ENCODE measurements at places on chromosomes 4 and X. TPM values are rescaled to one million over a fixed set of nuclear protein-coding genes. Genes with fewer than 3 reads are reported as not detected.

Gene FAM53A
- total RNA-seq: 1.6 TPM

DNA sequence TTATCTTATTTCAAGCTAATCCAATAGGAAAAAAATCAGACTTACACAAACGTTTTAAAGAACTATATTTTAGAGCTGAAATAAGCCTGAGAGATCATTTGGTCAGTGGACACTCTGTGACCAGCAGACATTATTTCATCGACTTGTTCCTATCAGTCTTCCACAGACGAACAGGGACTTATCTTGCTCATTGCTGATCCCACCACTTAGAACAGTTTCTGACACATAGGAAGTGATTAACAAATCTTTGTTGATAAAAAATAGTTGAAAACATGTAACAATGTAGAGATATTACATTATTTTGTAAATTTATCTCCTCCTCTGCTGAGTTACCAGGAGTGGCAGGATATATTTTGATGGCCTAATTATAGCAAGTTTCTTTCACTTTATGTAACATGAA is 65.8 kb downstream of the TAPT1 start:
- DNase-seq: no peak
- no peak overlapping the region for H3K4me3 ChIP-seq
- no peak overlapping the region for H3K27ac ChIP-seq
- peaks cover 36% of the 10 kb centered on the region for H3K36me3 ChIP-seq

Gene FGF5
- total RNA-seq: 0.85 TPM

DNA sequence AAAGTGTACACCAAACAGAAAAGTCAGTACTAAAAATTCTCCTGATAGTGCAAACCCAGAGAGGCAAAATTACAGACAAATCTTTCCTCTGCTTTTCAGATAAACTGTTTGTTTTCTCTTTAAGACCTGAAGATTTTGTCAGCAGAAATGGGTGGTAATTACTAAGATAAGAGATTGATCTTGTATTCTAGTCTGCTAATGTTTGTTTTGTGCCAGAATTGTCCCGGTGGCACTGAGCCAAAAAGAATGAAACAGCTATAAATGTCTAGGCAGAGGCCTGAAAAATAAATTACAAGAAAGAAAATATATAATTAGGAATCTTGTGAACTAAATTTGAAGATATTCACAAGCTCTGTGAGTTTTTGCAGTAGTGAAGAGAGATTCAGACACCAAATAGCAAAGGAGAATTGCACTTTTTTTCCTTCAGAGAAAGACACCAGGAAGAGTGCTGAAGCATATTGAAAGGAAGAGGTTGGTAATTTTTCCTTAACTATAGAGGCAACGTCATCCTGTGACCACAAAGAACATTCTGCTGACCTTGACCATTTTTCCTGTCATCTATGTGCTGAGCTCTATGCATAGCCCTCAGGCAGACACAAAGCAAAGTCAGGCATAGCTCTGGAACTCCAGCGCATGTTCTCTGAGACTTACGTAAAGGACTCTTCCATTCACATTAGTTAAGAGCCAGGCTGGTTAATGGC is 314.5 kb upstream of the RASGEF1B start:
- H3K27me3 ChIP-seq: no peaks in the 10 kb centered on the region
- DNase-seq: no peak
- H3K4me1 ChIP-seq: no peaks in the 10 kb centered on the region
- no peaks in the 10 kb centered on the region for H3K36me3 ChIP-seq

Gene MID2
- total RNA-seq: 21.3 TPM

Gene FGB
- 0.77 TPM for total RNA-seq

GRCh38 chr4:24214796-24215195 is 324.9 kb upstream of the PPARGC1A start:
- H3K4me3 ChIP-seq: no peak overlapping the region
- no peak overlapping the region for H3K27ac ChIP-seq
- no peaks in the 10 kb centered on the region for H3K4me1 ChIP-seq
- H3K36me3 ChIP-seq: no peaks in the 10 kb centered on the region

- H3K27me3 ChIP-seq: no peaks in the 10 kb centered on the region
- no peaks in the 10 kb centered on the region for H3K36me3 ChIP-seq
- H3K4me3 ChIP-seq: no peak overlapping the region
- H3K4me1 ChIP-seq: no peaks in the 10 kb centered on the region
- no peak for DNase-seq
Observed at GRCh38 chr4:2175990-2176698, 65.8 kb downstream of the HAUS3 start.

DNA sequence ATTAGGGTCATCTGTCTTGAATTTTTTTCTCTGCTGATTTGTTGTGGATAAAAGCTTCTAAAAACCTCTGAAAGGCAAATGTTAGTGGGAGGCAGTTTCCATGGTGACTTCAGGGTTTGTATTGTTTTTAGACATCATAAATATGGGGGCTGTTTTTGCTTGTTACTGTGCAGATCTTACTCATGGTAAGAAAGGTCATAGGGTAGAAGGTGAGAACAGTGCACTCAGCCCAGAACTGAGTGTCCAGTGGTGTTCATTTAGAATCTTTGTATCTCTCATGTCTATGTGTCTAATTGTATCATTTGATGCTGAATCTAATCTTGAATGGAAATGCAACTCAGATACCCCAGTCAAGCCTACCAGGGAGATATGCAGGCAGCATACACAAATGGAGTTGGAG is 609.8 kb downstream of the ZNF674 start:
- peaks cover 4% of the 10 kb centered on the region for H3K27me3 ChIP-seq
- no peak overlapping the region for H3K27ac ChIP-seq
- H3K4me1 ChIP-seq: no peaks in the 10 kb centered on the region
- H3K4me3 ChIP-seq: no peak overlapping the region
- H3K36me3 ChIP-seq: no peaks in the 10 kb centered on the region

DNA sequence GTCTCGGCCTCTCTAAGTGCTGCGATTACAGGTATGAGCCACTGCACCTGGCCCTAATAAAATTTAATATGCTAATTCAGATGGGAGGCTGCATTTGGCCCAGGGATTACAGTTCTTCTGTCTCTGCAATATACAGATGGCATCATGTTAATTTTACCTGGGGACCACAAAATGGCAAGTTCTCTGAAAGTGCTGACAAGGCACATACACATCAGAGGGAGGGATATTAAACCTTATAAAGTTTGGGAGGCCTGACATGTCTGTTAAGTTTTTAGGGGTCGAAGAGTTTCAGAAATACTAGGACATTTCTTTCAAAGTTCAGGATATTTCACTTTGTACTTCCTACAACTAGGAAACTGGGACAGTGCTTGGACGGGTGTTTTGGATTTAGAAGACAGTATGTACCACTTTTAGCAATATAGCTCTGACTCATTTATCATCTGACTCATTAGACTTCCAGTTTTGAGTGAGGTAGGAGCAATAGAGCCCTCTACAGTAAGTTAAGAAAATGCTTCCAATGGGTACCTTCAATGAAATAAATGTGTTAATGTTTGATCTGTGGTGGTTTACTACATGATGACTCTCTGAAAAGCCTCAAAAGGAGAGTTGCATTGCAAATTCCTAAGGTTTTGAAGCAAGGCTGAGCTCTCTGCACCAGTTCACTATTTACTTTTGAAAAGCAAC is 981.0 kb upstream of the HS3ST1 start:
- no peak overlapping the region for H3K27ac ChIP-seq
- no peak overlapping the region for H3K4me3 ChIP-seq
- no peak for DNase-seq
- H3K4me1 ChIP-seq: no peaks in the 10 kb centered on the region
- H3K27me3 ChIP-seq: no peaks in the 10 kb centered on the region
- H3K36me3 ChIP-seq: no peaks in the 10 kb centered on the region

DNA sequence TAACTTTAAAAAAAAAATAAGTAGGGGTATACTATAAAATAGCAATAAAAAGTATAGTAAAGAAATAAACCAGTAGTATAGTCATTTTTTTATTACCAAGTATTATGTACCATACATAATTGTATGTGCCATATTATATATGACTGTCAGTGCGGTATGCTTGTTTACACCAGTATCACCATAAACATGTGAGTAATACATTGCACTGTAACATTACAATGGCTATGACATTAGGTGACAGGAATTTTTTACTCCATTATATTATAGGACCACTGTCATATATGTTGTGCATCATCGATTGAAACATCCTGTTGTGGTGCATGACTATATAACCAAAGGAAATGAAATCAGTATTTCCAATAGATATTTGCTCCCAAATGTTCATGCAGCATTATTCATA is 176.9 kb upstream of the ARHGAP24 start:
- no peak overlapping the region for H3K27ac ChIP-seq
- no peak overlapping the region for H3K4me3 ChIP-seq
- H3K4me1 ChIP-seq: no peaks in the 10 kb centered on the region
- DNase-seq: no peak

DNA sequence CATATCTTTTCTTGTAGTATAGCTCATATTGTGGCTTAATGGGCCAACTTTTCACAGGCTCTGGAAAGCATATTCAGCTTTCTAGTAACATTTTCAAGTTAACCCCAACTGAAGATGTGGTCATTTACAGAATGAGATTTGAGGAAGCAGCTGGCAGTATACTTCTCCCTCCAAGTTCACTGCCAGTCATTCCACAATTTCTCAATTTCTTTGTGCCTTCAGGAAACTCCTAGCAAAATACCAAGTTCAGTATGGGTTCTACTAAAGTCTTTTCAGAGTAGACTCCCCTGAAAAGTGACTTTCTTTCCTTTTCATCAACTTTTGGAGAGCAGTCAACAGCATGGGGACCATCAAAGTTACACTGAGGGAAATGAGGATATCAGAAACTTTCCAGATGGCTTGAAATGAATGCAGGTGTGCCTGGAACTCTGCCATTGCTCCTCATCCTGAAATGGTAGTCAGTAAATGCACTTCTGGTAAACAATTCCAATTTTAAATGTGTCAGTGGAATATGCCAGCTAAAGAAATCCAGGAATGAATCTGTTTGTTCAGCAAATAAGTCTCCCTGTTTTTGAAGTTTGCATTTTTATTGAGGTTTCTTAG is 81.5 kb upstream of the TEX13D start:
- no peaks in the 10 kb centered on the region for H3K36me3 ChIP-seq
- no peak overlapping the region for H3K27ac ChIP-seq
- no peaks in the 10 kb centered on the region for H3K4me1 ChIP-seq
- no peak for DNase-seq

Gene XAGE2
- not detected for total RNA-seq

- no peaks in the 10 kb centered on the region for H3K4me1 ChIP-seq
- H3K27ac ChIP-seq: no peak overlapping the region
- no peaks in the 10 kb centered on the region for H3K27me3 ChIP-seq
- no peak overlapping the region for H3K4me3 ChIP-seq
- H3K36me3 ChIP-seq: no peaks in the 10 kb centered on the region
- no peak for DNase-seq
Observed at GRCh38 chr4:88439161-88439760, 17.7 kb upstream of the HERC5 start.

Gene AR
- total RNA-seq: 7.3 TPM

DNA sequence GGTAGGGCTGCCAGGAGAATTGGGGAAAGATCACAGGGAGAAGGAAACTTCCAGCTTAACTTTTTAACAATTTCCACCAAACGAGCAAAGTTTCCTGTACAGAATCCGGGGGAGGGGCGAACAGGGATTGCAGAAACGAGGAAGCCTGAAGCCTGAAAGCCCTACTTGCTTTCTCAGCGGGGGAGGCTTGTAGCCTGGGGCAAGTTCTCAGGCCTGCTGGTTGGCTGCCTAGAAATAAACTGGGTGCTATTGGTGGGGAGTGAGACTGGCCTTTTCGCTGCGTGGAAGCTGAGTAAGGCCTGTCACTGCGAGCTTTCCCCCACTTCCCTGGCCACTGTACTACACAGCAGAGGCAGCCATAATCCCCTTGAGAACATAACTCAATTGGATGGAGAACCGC is 110.8 kb upstream of the ATP8A1 start:
- H3K4me3 ChIP-seq: no peak overlapping the region
- no peak overlapping the region for H3K27ac ChIP-seq
- H3K36me3 ChIP-seq: no peaks in the 10 kb centered on the region

GRCh38 chr4:144785961-144786360 is 140.0 kb downstream of the HHIP start:
- no peaks in the 10 kb centered on the region for H3K4me1 ChIP-seq
- no peak overlapping the region for H3K4me3 ChIP-seq
- no peaks in the 10 kb centered on the region for H3K27me3 ChIP-seq
- H3K27ac ChIP-seq: no peak overlapping the region
- no peak for DNase-seq

Measured in psoas muscle (tissue), 8 donors.